ENCODE measurements at places on chromosomes 1 and 21. TPM values are rescaled to one million over a fixed set of nuclear protein-coding genes. Genes with fewer than 3 reads are reported as not detected.

Gene IL20
- total RNA-seq, result not detected

Gene RXRG
- total RNA-seq, result not detected

Gene CYP4B1
- not detected for total RNA-seq

Gene DDR2
- total RNA-seq, result 41.5 TPM

Gene NUP210L
- total RNA-seq, result 0.11 TPM

Gene MROH9
- not detected for total RNA-seq

Gene HSD3B2
- total RNA-seq, result not detected

Gene ANKRD34A
- 0.20 TPM for total RNA-seq

Gene C1orf116
- under 0.01 TPM for total RNA-seq

Gene PYHIN1
- total RNA-seq, result not detected

Gene CLCA2
- total RNA-seq, result 0.33 TPM

Gene C1QTNF12
- total RNA-seq, result not detected

Gene S100A7A
- total RNA-seq, result not detected

Gene ZSWIM5
- total RNA-seq, result 0.46 TPM

Gene TRIM46
- 4.9 TPM for total RNA-seq

Gene CFAP107
- total RNA-seq, result not detected

Gene OR2T2
- total RNA-seq, result not detected

Gene NHLH2
- not detected for total RNA-seq

Gene BNIPL
- 0.07 TPM for total RNA-seq

Gene IL12RB2
- total RNA-seq, result not detected

Gene SLC37A1
- 11.8 TPM for total RNA-seq

Gene ARL8A
- total RNA-seq, result 28.1 TPM

Gene STIL
- total RNA-seq, result 15.8 TPM

Gene NBPF6
- total RNA-seq, result not detected

Gene TDRD5
- total RNA-seq, result not detected

Gene RHBDL2
- total RNA-seq, result 0.33 TPM

Gene USP24
- 39.1 TPM for total RNA-seq

Gene OXCT2
- 8.6 TPM for total RNA-seq

Gene RIPK4
- total RNA-seq, result 0.04 TPM

Gene RGS7
- total RNA-seq, result 0.40 TPM

Gene LYPD8
- total RNA-seq, result not detected

Gene FAM72D
- total RNA-seq, result 3.5 TPM

Gene PRAMEF8
- total RNA-seq, result not detected

Gene CLCA1
- not detected for total RNA-seq

Gene GNAT2
- total RNA-seq, result 0.42 TPM

Gene GREM2
- total RNA-seq, result not detected

Gene NTNG1
- 0.20 TPM for total RNA-seq

Gene AADACL3
- total RNA-seq, result not detected

Gene FPGT
- total RNA-seq, result 16.3 TPM

Gene FCGR3A
- total RNA-seq, result not detected

Gene C1orf185
- total RNA-seq, result not detected

Gene DNAJC28
- 0.79 TPM for total RNA-seq

Gene ZZZ3
- total RNA-seq, result 62.9 TPM

Gene LEMD1
- total RNA-seq, result not detected

Gene ITLN2
- total RNA-seq, result not detected

Gene KISS1
- total RNA-seq, result 0.79 TPM

Gene KCNJ9
- total RNA-seq, result not detected

Gene PTAFR
- 0.20 TPM for total RNA-seq

Gene SPATA21
- not detected for total RNA-seq

Gene SLFNL1
- 0.28 TPM for total RNA-seq

Gene AGT
- total RNA-seq, result 0.04 TPM

Gene ADCY10
- not detected for total RNA-seq

Gene WNT2B
- 1.9 TPM for total RNA-seq

Gene CTBS
- total RNA-seq, result 6.3 TPM

Gene HOOK1
- not detected for total RNA-seq

Gene CENPL
- 35.8 TPM for total RNA-seq

Gene S100A1
- total RNA-seq, result not detected

Gene RNASEL
- 2.2 TPM for total RNA-seq

Gene OPTC
- total RNA-seq, result not detected

All from pulmonary artery endothelial cell (primary cell).